ENCODE measurements at places on chromosomes 6 and 20. TPM values are rescaled to one million over a fixed set of nuclear protein-coding genes. Genes with fewer than 3 reads are reported as not detected.

Gene MCHR2
- total RNA-seq: not detected

GRCh38 chr6:112331306-112331705, 15.8 kb upstream of the RFPL4B start:
- no peak for DNase-seq

GRCh38 chr6:17096652-17097051, 5.2 kb upstream of the STMND1 start:
- DNase-seq: no peak

Gene SAMD5
- total RNA-seq: 0.55 TPM

GRCh38 chr6:151974061-151974617, 166.7 kb downstream of the ESR1 start:
- no peak for DNase-seq

DNA sequence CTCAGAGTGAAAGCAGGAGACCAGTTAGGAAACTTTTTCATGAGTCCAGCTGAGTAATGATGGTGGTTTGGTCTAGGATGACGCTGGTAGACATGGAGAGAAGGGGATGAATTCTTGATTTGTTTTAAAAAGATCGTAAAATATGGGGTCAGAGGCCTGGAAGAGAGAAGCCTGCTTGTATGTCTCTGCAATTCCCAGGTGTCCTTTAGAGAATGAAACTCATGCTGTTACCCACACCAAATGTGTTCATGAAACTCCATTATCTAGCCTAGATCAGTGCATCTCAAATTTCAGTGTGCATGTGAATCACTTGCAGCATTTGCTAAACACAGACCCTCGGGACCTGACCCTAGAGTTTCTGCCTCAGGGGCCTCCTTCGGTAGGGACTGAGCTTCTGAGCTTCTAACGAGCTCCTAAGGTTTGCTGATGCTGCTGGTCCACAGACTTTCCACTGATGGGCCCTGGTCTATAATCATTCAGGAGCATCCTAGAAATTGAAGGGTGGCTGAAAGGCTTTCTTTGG, 302.0 kb upstream of the PLCB4 start:
- no peak for DNase-seq

- peak; percentile 14 for DNase-seq
Measured at GRCh38 chr20:51267679-51268078, 244.8 kb upstream of the KCNG1 start.

Data from K562 (cell line).